Stimulated activated CD4-positive, alpha-beta T cell treated with anti-CD3 and anti-CD28 coated beads, TNF-alpha, amount 100 ng/mL, for 1 hour (primary cell): ENCODE measurements at places on chromosomes 1 and 21.

GRCh38 chr1:84775535-84775920 is 85.3 kb upstream of the SSX2IP start:
- DNase-seq: no peak

DNA sequence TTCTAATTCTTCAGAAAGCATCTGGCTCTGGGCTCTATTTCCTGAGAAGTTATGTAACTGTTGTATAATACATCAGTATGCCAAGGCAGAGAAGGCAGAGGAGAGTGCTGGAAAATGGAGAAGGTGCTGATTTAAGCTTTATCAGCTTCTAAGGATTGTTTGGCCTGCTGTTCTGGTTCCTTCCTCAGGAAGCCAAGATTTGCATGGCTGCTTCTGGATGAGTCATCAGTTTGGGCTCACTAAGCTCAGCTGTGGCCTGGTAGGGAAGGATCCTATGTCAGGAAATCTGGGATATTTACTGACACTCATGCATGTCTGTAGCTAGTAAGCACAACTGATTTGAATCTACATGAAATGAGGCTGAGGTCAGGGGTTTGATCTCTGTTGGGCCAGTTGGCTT is 73.2 kb upstream of the ADGRL4 start:
- no peak for DNase-seq

GRCh38 chr1:219465212-219466093 is 147.5 kb downstream of the ZC3H11B start:
- no peak for DNase-seq

DNA sequence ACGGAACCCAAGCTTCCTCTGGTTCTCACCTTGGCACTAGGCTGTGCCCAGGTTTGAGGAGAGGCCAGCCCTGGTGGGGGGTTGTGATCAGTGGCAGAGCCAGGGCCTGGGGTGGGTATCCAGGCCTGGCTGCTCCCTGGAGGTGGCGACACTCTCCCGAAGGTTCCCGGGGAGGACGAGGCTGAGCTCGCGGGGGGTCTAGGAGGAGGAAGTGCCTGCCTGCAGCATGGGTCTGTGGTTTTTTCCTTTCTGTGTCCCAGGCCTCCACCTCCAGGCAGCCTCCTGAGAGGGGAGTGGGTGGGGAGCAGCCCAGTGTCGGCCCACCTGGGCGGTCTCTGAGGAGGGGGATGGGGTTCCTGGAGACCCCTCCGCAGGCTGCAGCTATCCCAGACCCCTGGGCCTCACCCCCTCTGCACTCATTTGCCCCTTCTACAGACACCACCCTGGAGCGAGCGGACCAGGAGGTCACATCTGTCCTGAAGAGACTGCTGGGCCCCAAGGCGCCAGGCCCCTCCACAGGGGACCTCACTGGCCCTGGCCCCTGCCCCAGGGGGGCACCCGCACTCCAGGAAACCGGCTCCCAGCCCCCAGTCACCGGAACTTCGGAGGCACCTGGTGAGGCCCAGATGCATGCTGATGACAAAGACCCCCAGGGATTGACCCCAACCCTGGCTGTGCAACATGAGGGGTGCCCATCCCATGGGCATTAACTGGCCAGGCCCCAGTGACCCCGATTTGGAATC is 44.3 kb downstream of the TRIM11 start:
- no peak for DNase-seq

DNA sequence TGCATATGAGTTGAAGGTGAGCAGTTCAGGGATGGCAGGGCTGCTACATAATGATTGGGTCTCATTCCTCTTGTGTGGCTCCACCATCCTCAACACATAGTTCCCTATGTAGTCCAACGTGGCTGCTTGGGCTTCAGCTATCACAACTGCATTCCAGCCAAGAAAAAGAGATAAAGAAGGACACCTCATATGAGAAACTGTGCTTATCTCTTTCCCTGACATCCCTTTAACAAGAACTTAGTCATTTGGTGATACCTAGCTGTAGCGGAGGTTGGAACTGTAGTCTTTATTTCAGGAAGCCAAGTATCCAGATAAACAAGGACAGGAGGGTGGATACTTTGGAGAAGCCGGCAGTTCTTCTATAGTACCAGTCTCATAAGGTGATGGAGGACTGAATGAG is 42.7 kb upstream of the DNASE2B start:
- DNase-seq: no peak

DNA sequence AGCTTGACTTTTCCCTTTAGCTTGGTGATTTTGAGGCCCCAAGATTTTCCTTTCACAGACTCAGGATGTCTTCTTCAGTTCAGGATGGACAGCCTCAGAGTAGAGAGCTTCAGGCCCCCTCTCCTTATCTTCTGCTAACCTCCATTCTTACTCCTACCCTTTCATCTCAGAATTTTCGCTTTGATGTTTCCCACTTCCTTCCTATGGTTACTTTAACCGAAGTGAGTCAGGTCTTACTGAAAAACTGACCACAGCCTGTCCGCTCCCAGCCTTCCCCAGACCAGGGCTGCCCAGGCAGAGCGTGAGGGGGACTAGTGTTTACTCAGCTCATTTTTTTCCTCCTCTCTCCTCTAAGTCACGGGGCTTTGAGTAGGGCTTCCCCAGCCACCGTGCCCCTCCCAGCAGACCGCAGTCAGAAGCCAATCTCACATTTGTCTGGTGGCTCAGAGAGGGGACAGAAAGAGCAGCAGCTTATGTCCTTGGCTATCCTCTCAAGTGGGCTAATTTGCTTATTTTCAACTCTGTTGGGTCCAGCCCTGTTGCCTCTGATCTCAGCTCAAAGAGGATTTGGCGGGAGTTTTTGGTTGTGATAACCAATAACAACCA is 4.2 kb upstream of the IL19 start:
- DNase-seq: peak; percentile 40

GRCh38 chr1:81834921-81835698 is 34.4 kb downstream of the ADGRL2 start:
- no peak for DNase-seq

GRCh38 chr1:81452693-81453366 is 347.9 kb upstream of the ADGRL2 start:
- no peak for DNase-seq

- no peak for DNase-seq
Observed at GRCh38 chr1:193216920-193217319, 30.5 kb upstream of the B3GALT2 start.

- DNase-seq: no peak
Observed at GRCh38 chr1:165898837-165899236, 71.4 kb downstream of the UCK2 start.

- DNase-seq: no peak
Observed at GRCh38 chr1:77966291-77966690, 12.6 kb downstream of the FUBP1 start.

DNA sequence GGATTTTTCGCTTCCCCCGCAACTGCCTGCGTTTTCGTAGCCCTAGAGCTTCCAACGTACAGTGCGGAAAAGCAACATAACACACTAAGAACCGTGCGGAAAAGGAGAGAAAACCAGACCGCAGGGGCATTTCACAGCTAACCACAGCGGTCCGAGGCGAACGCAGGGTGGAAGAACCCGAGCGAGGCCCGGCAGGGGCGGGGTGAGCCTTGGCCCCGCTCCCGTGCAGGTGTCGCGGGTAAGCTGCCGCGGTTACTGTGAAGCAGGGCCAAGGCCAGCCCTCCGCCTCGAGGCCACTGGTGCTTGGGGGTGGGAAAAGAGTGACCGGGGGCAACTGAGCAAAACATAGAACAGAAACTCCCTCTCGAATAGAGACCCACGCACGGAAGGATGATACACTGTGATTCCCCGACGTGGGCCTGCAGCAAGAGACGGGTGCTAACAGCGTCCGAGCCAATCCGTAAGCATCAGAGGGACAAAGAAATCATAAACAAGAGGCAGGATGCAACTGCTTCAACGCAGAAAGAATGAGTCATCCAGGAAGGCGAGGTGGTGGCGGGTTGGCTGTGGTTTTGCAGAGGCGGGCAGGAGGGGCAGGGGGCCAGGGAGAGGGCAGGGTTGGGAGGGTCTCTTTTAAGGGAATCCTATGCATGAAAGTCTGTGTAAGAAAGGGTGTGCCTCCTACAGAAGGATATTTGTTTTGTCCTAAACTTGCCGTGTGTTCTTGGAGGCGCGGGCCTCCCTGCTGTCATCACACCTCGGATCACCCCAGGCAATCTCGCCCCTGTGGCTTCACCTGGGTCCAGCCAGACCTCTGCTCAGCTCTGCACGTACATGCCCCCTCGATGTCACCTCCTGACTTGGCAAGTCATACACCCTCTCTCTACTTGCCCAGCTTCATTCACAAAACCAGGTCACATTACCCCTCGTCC is 7.3 kb downstream of the GNG4 start:
- DNase-seq: peak; percentile 28

DNA sequence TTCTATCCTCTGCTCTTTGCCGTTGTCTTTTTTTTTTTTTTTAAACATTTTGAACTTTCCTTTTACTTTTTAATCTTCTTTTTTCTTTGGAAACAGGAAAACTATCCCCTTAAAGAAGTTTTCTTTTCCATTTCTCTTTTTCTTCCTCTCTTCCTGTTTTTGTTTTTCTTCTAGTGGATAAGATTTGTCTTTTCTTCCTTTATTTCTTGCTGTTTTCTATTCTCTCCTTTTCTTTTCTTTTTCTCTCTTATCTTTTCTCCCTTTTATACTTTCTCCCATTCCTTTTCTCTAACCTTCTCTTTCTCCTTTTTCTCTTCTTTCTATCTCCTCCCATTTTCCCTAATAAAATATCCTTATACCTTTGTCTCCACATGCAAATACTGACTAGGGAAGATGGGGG is 46.2 kb downstream of the PEX14 start:
- DNase-seq: no peak

DNA sequence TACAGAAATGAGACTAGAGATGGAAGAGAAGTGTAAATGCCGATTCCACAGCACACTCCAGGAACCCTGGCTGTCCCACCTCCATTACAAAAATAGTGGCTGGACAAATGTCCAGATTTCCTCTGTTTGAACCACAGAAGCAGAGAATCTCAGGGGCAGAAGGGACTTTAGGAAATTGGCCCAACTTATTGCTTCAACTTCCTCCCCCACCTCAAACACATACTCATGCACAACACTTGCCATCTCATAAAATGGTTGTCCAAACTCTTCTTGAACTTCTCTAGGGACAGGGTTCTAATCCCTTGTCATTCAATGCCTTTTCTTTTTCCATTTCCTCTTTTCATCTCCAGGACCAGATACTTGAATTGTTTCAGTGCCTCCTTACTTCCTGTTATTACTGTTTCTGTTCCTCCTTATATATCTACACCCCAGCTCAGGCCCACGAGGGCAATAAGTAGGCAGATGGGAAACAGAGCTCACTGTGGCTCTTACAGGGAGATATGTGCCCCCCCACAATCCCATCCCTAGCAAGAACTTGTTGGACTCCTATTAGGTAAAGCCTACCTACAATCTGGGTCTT is 8.5 kb upstream of the B4GALT3 start:
- DNase-seq: no peak

- no peak for DNase-seq
Observed at GRCh38 chr1:89351597-89352311, 12.1 kb upstream of the GBP6 start.

DNA sequence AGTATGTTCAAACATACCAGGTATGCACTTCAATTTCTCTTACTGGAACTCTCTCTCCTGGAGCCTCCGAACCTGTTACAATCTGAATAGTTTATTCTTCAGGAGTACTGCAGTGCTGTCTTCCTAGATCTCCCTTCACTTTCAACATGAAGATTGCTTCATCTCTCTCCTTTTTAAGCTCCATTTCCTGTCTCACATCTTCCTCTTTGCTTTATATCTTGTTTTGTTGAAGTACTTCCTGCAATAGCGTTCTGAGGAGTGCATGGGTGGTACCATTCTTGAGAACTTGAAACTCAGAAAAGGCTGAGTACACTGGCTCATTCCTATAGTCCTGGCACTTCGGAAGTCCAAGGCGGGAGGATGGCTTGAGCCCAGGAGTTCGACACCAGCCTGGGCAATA is 15.7 kb upstream of the C1orf146 start:
- no peak for DNase-seq
